Tongue (tissue), 3 donors: ENCODE measurements at places on chromosomes 7 and 10.

GRCh38 chr10:29648983-29649268 is 14.2 kb upstream of the SVIL start:
- DNase-seq, result no peak

- DNase-seq, result no peak
These were observed 44.8 kb upstream of the ANKRD1 start for GRCh38 chr10:90965720-90966119.

DNA sequence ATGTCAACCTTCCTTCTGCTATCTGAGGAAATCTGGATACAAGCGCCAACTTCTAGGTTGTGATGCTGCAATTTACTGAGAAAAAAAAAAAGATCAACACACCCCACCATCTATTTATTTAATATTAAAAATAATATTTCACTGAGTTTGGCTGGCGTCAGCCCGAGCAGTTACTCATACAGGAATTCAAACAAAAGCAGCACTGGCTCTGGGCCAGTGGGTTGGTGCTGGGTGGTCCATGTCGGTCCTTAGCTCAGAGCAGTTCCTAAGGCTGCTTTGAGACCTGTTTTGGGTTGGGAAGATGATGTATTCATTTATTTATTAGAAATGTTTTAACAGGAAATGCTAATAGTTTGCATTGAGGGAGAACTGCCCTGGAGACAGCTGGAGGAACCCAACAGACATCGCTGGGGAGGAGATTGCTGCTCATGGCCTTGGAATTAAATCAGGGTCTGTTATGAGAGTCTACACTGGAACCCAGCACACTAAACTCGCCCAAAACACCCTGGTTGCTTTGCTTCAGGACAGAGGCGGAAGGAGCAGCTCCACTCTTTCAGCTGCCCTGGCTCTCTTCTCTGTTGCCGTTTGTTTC is 36.3 kb upstream of the GOT1 start:
- peak; percentile 48 for DNase-seq

DNA sequence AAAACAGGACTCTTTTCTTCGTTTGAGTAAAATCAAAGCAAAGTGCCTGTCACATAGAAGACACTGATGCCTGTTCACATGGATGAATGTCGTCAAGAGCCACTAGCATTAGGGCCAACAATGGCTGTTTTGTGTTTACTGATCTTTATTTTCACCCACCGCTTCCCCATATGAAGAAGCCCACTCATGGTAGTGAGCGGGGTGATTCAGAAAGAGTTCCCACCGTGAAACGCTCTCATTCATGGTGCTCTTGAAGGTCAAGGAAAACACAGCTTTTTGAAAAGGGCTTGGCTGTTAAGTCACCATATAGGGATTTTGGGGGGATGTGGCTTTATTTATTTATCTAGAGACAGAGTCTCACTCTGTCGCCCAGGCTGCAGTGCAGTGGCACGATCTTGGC is 12.5 kb downstream of the PROSER2 start:
- DNase-seq, result no peak

DNA sequence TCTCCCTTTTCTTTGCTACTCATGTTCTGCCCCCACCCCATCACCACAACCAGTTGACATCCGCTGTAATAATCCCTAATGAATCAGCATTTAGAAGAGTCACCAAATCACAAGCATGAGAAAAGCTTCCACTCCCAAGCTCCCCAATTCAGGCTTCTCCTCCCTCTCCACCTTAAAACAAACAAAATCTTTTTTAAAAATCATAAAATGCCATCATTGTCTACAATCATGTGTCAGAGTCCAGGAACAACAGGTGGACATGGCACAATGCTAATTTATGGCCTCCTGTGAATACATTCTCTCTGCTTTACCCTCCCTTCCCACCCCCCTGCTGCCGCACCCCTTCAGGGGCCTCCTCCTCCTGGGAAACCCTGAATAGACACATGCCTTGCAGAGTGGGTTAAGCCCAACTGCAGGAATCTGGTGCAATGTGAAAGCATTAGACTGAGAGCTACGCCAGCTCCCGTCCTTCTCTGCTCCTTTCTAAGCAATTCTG is 3.7 kb downstream of the LRRC4 start:
- DNase-seq, result peak; percentile 42

GRCh38 chr7:129670656-129671055 is 59.1 kb downstream of the NRF1 start:
- peak; percentile 22 for DNase-seq

GRCh38 chr7:132251327-132251659 is 325.0 kb downstream of the PLXNA4 start:
- DNase-seq, result peak; percentile 75

DNA sequence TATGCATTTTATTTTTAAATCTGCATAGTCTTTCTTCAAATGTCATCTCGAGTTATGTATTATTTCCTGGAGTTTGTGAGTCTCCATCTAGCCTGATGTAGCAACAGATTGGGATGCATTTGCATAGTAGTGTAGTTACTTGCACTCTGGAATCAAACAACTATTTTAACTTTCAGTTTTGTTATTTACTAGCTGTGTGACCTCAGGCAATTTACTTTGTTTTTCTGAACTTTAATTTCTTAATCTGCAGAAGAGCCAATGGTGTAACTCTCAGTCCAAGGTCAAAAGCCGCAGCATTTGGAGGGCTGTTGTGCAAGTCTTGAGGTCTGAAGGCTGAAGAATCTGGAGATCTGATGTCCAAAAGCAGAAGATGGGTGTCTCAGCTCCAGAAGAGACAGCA is 175.8 kb upstream of the SORCS1 start:
- no peak for DNase-seq

DNA sequence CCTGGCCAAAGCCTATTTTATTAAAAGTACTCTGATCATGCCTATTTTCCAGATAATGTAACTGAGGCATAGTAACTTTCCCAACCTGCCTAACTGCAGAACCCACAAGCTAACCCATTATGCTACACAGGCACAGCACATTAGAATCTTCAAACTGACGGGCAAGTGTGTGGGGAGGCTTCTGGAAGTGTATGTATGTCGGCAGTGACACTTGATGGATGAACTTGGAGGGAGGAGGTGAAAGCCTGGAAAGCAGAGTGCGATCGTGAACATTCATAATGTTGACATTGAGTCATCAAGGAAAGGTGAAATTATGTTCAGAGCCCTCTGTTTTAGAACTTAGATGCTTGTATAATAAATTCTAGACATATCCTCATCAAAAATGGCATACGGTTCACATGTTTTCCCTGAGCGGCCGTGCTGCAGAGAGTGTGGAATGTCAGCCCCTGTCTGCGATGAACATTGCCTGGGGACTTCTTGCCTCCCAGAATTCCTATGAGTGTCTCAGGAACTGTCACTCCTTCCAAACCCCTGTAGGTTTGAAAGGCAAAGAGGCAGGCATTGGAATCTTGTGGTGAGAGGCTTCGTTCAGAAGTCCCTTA is 102.4 kb downstream of the SLIT1 start:
- DNase-seq, result no peak

DNA sequence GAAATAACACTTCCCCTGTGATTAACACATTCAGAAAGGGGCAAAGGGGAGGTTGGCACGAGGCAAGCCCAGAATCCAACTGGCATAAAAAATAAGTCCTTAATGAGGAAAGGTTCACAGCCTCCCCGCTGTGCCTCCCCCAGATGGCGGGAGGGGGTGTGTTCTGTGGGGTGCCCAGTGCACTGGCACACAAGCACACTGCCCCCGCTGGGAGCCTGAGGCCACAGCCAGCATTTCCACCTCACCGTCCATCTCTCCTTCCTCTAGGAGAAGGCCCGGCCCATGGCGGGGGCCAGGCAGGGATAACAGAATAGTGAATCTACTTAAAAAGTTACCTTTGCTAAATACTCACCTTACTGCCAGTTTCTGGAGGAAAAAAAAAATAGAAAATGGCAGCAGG is 43.2 kb downstream of the PRKAG2 start:
- no peak for DNase-seq

DNA sequence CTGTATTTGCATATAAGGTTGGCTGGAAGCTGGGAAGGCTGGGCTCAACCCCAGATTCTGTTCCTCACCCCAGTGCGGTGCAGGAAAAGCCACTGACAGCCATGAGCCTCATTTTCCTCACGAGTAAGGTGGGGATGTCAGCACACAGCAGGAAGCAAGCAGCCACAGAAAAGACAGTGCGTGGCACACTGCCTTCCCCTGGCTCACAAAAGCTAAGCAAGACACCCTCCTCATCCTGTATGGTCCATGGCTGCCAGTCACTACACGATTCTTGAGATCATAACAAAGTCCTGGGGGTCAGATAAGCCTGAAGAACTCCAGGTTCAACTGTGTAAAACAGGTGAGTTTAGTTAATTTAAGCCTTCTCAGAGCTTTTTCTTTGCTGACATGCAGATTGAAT is 28.9 kb upstream of the DDC start:
- DNase-seq, result no peak
